Stimulated activated CD4-positive, alpha-beta T cell treated with anti-CD3 and anti-CD28 coated beads, TNF-alpha, amount 100 ng/mL, for 4 hours (primary cell): ENCODE measurements at places on chromosomes 2 and 18.

DNA sequence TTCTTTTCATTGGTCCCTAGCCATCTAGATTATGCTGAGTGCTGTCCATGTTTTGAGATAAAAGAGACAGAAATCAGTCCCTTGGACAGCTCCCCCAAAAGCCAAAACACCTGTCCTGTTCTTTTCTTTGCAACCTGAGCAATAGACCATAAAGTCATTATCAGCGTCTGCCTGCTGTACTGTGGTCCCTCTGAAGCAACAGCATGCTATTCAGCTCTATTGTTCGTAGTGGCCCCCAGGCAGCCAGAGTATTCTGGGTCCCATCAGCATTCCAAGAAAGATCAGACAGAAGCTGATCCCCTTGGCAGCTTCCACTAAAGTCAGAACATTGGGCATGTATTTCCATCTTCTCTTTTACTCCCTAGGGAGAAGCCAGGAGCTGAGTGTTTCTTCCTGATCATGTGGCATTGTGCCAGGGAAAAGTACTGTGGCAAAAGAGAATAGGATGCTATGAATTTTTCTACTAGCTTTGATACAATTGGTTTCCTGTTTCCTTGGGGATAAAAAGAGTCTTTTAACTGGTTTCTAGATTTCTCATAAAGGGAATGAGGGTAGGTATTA lies 33.6 kb upstream of the ZSWIM2 start:
- DNase-seq: no peak

- DNase-seq: no peak
These were observed 10.6 kb downstream of the AFG3L2 start for GRCh38 chr18:12366379-12366778.

DNA sequence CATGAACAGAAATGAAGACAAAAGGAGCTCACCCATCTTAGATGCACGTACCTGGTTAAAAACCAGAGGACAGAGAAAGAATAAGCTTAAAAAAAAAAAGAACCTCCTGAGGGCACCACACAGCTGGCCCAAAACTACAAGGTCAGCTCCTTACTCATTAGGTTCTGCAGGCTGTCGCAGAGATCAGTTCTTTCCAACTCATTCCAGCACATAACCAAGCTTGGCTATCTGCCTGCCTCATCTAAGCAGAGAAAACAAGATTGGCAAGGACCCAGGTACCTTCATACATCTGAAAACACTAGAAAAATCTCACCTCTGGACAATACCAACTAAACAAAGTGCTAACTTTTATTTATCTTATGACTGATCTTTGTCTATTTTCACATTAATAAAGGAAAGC lies 89.9 kb downstream of the NOL10 start:
- DNase-seq: no peak

GRCh38 chr2:29336341-29337241 lies 221.4 kb downstream of the CLIP4 start:
- DNase-seq: no peak

GRCh38 chr2:202091476-202091875 lies 18.4 kb downstream of the KIAA2012 start:
- no peak for DNase-seq

GRCh38 chr2:228629251-228629650 lies 447.8 kb upstream of the SPHKAP start:
- no peak for DNase-seq

DNA sequence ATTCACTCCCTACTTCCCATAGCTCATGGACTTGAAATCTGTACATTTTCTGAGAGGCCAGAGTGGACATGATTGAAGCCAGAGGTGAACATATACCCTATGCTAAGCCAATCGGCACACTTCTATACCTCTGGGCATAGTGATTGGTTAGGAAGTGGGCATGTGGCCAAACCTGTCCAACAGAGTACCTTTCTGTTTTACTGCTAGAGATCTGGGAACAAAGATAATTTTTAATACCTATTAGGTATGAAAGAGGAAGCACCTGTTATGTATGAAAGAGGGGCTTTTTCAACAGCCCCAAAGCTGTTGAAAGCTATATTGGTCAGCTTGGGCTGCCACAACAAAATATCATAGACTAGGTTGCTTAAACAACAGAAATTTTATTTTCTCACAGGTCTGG lies 27.7 kb downstream of the METTL8 start:
- no peak for DNase-seq

DNA sequence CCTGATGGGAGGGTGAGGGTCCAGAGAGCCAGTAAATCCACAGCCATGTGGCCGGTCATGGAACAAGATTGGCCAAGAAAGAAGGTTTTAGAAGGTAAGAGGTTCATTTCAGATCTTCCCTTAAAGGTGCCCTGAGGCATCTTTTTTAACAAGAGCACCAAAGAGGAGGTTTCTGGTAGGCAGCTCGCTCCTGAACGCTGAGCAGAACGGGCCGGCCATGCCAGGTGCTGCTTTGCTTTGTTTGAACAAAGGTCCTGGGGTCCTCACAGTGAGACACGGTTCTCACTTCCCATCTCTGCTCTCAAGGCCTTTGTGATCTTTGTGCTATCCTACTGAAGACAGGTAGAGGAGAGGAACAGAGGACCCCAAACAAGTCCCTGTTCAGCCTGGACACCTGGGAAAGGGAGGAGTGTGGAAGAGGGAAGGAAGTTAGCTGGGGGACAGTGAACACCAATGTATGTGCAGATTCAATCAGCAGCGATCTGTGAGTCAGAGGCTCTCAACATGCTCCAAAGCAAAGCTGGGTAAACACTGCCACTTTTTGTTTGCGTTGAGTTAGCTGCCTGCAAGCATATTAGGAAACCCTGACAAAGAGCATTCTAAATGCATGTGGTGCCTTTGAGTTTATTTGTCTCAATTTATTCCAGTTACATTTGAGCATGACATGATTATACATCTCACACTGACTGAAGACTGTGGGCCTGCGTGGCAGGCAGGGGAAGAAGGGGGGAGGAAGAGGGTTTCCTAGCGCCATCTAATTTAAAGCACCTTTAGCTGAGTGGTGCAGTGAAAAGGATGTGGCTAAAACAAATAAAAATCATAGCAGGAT lies 102.4 kb downstream of the ASB1 start:
- no peak for DNase-seq

- DNase-seq: no peak
These were observed 289.4 kb downstream of the MTX2 start for GRCh38 chr2:176558574-176559140.

GRCh38 chr2:233934524-233934923 lies 17.4 kb downstream of the TRPM8 start:
- no peak for DNase-seq

DNA sequence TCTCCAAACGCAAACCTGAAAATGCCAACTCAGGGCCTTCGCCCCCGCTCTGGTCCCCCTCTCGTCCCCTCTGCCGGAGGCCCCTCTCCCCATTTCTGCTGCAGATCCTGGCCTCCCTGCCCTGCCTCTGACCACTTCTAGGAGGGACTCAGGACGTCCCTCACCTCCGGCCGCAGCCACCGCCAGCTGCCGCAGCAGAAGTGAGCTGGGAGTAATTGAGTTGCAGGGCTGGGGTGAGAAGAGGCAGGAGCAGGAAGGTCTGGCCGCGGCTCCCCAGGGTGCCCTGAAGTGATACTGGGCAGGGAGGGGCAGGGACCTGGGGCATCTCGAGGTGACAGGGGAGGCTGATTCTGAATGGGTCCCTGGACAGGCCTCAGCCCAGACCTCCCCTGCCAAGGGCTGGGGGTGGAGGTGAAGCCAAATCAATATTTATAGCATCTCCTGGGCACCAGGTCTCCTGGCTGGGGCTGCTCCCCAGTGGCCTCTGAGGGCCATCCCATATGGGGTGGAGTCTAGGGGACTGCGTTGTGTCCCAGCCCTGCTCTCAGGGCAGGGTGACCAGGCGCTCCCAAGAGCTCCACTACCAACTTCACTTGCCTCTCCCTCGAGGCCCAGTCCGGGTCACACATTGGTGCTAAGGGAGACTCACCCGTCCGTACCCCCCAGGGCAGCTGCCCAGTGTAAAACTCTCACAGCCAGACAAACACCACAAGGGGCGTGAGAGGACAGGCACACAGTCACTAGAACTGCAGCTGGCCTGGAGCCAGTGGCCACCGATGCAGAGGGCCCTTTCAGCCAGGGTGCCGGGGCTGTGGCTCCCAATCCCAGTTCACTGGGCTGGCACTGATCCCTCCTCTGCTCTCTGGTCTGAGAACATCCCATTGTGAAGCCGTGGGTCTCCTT lies 33.0 kb downstream of the KCNIP3 start:
- no peak for DNase-seq

DNA sequence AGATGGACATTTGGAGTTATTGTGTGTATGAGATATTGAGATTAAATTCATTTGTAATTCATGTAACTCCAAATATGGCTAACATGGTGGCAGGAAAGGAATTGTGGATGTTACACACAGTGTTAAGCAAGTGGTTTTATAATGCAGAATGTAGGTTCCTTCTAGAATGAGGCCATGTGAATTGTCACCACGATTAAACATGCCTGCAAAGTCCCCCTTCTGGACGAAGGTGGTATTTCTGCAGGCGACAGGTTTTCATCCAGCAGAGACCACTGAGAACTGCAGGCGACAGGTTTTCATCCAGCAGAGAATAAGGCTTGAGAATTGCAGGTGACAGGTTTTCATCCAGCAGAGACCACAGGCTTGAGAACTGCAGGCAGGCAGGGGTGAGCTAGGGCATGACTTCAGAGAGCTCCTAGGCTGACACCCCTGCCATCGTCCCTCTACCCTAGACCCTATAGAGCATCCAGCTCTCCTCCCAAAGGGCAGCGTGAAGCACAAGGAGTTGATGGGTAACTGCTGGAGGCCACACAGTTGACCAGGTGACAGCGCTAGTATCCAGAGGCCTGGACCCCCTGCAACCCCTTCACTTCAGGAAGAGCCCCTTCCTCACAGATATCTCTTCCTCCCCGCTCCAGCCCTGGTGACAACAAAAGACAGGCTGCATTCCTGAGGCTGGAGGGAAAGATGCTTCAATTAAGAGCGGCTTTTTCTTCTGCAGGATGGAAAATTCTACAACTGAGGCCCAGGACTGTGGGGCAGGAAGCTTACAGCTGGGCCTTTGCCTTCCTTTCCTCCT lies 175.8 kb downstream of the LOXHD1 start:
- DNase-seq: peak; percentile 32
